Naive thymus-derived CD8-positive, alpha-beta T cell (primary cell): ENCODE measurements at places on chromosomes 16 and 17.

GRCh38 chr16:67167588-67167987, 2.8 kb upstream of the NOL3 start:
- no peak for DNase-seq

DNA sequence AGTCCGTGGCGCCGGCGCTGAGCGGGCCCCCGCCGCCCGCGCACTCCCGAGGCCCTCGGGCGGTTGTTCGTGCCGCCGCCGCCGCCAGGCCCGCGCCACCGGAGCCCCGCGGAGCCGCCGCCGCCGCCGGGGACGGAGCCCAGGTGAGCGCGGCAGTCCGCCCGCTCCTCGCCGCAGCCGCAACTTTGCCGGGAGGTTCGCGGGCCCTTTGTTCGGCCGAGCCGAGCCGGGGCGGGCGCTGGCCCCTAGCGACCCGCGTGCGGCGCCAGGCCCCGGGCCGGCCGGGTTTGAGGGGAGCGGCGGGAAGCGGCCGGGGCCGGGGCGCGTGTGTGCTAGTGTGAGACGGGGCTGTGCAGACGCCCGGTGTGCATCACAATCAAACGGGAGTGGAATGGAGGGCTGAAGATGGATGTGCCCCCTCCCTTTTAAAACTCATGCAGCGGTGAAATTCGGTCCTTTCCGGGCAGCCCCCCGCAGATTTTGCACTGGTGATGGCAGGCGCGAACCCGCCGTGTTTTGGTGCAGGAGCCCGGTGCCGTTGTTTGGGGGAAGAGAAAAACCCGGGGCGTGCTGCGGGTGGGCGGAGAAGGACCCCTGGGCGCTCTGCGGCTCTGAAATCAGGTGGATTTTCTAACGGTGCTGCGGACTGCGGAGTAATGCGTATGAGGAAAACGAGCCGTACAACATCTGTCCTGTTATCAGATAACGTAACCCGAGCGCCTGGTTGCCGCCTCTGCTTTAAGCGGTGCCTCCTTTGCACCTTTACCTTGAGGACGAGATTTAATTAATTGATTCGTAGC, 823 bp downstream of the TNRC6C start:
- peak; percentile 44 for DNase-seq

DNA sequence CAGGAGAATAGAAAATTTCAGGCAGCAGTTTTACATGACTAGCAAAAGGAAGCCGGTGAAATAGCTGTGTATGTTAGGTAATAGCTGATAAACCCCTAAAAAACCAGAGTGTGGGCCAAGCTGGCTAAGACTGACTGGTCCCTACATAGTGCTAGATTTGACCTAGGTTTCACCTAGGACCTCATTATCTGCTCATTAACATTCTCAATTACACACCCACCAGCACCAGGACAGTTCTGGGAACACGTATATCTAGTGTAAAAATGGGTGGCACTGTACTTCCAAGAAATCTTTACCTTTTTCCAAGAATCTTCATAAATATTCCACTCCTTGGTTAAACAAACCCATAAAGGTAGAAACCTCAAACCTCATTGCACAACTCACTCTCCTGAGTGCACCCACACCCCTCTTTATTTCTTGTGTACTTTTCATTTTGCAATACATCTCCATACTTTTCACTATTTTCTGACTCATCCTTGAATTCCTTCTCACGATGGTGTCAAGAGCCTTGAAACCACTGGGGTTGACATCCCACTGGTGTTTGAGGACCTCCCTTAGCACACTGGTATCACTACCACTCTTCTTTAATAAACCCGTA, 262.7 kb upstream of the KCNJ16 start:
- no peak for DNase-seq

DNA sequence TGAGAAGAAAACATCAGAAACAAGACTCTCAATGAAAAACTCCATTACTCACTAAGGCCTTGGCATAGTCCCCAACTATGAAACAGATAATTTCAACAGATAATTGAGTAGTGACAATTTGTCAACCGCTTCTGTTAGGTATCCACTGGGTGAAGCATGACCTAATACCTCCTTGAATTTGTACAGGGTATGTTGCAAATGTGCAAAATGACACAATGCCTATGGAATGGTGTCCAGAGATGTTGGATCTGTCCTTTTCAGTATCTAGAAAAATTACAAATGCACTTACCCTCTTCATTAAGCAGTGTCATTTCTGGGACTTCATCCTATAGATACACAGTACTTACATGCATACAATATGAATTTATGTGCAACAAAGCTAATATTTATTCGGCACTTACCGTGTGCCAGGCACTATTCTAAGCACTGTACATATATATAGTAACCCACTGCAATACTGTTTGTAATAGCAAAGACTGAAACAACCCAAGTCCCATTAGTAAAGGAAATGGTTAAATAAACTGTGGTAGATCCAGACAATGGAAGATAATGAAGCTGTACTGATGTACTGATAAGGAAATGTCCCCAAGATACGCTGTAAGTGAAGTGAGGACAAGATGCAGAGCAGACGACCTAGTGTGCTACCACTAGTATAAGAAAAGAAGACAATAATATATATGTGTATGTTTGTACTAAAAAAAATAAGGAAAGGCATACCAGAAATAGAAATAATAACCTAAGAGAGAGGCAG, 21.4 kb upstream of the SLC6A4 start:
- DNase-seq, result no peak

- peak; percentile 71 for DNase-seq
These were observed 199.5 kb downstream of the PRKCB start for GRCh38 chr16:24035127-24035842.

DNA sequence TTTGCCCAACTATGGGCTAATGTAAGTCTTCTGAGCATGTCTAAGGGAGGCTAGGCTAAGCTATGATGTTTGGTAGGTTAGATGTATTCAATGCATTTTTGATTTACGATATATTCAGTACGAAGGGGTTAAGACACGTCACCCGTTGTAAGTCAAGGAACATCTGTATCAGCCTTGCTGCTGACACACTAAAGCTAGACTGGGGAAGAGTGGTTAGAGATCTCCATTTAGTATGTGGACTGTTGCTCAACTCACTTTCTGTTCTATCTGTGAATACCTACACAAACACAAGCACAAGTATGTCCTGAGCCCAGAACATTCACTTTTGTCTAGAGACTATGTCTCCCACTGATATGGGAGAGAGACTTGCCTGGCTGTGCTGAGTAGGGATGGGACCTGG, 71.5 kb downstream of the VMP1 start:
- no peak for DNase-seq

- peak; percentile 41 for DNase-seq
These were observed 2.8 kb downstream of the TMC8 start for GRCh38 chr17:78133179-78133951.

DNA sequence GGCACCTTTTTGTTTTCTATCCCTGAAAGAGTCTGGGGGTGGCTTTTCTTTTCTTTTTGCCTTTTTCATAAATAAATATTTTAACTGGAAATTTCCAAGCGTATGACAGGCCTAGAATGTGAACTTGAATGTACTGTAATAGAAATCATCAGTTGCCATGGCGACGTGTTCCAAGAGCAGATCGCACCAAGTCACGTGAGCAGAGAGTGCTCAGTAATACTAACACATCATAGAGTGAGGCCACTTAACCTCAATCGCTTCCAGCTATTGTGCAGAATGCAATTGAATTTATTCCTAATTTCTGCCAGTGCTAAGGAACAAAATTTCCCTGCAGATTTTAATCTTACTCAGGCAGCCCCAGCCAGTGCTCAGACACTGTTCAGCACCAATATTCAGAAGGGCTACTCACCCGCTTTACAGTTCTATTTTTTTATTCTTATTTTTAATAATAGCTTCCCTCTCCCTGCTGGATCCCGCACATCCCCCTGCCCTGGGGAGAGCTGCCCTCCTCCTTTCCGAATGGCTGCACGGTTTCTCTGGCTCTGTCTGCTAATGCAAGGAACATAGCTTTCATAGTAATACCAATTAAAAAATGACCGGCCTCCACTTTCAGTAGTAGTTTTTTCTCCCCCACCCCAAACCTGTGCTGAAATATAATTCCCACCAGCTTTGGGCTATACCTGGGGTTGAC, 26.2 kb upstream of the PMFBP1 start:
- DNase-seq, result no peak

DNA sequence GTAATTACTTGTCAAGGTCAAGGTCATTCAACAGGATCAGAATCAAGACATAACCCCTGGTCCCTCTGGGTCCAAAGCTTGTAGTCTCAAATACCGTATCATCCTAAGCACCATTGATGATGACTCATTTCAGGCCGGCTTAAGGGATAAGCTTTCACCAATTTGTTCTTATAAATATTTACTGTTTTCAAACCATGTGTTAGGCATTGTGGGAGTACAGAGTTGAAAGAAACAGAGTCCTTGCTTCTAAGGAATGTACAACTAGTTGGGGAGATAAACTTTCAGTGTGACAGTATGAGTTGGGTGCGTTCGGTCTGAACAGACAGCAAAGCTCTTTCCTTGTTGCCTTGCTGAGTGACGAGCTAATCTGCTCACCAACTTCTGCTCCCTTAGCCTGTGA, 183.5 kb upstream of the MAF start:
- DNase-seq, result no peak

GRCh38 chr16:24146518-24146917, 109.6 kb upstream of the CACNG3 start:
- DNase-seq, result no peak

- no peak for DNase-seq
These were observed 7.6 kb upstream of the SLC47A2 start for GRCh38 chr17:19723964-19724363.

DNA sequence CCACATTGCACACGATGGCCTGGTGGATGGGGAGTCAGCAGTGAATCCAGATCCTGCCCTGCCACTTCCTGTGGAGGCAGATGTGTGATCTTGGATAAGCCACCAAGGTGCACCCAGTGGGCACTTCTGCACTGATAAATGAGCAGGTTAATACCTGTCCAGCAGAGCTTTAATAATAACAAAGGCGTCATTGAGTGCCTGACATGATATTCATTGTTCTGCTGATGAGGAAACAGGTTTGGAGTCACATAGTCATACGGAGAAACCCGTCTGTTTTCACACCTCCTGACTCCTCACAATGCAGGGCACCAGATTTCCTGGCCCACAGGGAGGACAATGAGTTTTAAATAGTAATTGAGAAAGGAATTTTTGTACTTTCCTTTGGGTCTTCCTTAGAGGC, 324.6 kb upstream of the CDH5 start:
- DNase-seq, result no peak

- DNase-seq, result peak; percentile 26
These were observed 19.9 kb upstream of the GPATCH8 start for GRCh38 chr17:44522883-44523671.

DNA sequence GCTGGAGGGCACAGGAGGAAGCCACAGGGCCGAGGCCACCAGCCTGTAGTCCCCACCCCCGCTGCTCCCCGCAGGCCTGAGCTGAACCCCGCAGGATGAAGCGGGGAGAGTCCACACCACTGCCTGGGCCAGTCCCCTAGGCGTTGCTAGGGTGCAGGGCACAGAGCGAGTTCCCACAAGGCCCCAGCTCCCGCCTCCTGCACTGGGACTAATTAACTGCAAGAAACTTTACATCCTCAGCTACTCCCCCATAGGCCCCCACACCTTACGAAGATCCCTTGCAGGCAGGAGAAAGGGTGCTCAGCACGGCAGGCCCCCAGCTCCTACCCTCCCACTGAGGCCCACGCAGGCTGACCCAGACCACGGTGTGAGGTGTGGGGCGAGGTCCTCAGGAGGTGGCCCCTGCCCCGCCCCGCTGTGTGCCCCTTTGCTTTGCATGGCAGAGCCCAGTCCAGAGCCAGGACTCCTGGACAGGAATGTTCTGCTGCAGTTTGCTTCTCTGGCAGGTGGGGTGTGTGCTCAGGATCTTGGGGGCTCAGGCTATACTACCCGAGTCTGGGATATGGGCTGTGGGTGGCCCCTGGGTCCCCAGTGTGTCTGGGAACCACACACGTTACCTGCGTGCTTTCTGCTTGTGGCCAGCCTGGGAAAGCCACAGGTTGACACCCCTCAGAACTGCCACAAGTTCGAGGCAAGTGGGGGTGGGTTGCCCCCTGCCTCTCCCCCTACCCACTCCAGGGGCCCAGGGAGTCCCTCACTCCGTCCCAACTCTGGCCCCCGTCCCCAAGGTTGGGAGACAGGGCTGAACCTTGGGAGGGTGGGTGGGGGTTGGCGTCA, 1.2 kb downstream of the GNG13 start:
- DNase-seq, result no peak

GRCh38 chr17:332558-333322, 19.9 kb downstream of the RPH3AL start:
- no peak for DNase-seq
